Hematopoietic multipotent progenitor cell treated with erythropoietin and hydrocortisone succinate and interleukin-3 and kit ligand, for 4 days (in vitro differentiated cells): ENCODE measurements at places on chromosomes 1 and 21.

GRCh38 chr1:180562640-180563025 is 3.9 kb downstream of the OVAAL start:
- peak; percentile 54 for DNase-seq

DNA sequence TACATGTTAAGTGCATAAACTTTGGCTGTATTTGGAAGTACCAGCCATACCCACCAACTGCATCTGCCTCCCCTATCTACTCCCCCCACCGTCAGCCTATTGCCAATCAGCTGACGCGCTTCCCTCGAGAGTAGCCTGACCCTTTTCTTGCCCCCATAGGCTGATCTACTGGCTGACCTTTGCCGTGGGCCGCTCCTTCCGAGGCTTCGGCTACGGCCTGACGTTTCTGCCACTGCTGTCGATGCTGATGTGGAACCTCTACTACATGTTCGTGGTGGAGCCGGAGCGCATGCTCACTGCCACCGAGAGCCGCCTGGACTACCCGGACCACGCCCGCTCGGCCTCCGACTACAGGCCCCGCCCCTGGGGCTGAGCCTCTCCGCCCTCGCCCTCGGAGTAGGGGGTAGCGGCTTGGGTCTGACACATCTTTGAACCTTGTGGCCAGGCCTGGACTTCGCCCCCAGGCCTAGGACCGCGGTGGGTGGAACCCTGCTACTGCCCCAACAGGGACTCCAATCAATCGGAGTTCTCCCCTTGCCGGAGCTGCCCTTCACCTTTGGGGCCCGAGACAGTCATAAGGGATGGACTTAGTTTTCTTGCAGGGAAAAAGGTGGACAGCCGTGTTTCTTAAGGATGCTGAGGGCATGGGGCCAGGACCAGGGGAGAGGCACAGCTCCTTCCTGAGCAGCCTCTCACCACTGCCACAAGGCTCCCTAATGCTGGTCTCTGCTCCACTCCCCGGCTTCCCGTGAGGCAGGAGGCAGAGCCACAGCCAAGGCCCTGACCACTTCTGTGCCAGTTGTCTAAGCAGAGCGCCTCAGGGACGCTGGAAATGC is 4.0 kb downstream of the GLMP start:
- DNase-seq = peak; percentile 91

GRCh38 chr1:85655315-85655714 is 52.9 kb downstream of the ZNHIT6 start:
- DNase-seq = no peak

DNA sequence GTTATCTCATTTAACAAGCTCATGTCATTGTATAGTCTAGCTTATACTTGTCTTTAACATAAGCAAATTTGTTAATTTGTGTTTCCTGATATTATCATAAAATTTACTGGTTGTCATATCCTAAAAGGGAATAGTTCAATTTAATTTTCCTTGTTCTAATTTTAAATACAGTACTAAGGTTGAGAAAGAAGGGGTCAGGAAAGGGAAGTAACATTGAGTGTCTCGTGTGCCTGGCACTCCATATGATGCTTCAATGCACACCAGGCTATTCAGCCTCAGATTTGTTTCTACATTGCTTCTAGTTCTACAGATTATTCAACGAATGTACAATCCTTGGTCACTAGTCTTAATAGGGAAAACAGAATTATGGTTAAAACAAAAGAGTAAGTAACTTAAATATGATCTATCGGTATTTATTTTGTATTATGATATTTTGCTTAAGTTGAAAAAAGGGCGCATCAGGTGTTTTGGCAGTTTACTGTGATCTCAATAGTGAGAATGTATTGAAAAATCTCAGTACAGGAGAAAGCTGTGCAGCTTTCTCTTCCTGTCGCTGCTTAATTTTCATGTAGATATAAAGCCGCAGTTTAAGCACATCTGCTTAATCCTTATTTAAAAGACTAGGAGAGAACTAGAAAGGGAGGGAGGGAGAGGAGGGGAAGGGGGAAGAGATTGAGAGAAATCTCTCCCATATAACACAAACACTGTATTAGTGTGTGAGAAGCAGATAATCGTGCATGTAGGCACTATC is 13.0 kb downstream of the PTPRC start:
- DNase-seq = peak; percentile 49

GRCh38 chr1:50109647-50110075 is 941 bp downstream of the ELAVL4 start:
- peak; percentile 47 for DNase-seq

- no peak for DNase-seq
These were observed 35.8 kb upstream of the OLFM3 start for GRCh38 chr1:102032534-102032933.

DNA sequence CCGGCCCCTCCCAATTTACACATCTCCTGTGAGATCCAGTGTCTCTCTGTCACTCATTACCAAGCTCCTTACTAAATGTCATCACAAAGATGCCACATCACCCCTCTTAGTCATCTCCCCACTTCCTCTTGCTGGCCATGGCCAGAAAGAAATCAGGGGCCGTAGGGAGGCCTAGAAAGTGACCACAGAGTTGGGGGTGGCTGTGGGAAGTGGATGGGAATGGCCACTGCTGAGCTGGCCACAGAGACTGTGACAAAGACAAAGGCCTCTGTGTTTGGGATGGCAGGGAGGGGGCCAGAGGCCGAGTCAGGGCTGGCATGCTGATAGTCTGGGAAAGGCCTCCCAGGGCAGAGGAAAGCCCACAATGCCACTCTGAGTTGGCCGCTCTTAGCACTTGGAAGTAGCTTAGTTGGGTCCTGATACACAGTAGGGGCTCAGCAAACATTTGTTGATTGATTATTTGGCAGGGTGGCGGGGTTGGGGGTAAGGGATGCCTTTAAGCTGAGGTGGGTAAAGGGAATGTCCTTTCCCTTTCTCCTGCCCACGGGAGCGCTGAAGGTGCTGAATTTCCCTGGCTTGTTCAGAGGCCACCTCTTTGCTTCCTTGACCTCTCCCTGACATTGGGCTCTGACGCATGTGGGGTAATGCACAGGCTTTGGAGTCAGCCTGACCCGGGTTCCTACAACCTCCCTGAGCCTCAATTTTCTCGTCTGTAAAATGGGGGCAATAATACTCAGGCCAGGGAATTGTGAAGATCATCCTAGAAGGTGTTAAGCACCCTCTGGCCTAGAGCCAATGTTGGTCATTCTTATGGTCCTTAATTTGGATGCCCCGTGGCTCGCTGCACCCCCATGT is 13.2 kb downstream of the NAV1 start:
- peak; percentile 69 for DNase-seq

DNA sequence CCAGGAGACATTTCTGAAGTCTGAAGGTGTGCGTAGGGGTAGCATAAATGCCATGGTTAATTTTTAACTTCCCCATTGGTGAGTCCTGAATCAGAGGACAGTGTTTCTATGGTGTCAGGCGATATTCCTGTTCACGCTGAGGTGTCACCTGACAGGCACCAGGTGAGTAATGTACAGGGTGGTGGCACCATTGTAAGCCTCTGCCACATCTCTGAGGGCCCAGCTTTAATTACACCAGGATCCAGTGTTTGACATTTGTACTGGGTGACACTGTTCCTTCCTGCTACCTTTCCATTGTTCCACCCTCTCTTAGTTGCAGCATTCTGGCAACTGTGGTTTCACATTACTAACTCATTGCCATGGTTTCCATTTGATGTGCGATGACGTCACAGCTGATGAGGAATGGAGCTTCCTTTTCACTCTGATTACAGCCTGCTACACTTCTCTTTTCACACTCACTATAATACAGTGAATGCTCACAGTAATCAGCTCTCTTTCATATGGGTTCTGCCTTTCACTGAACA is 40.6 kb upstream of the MARK1 start:
- DNase-seq = peak; percentile 12

DNA sequence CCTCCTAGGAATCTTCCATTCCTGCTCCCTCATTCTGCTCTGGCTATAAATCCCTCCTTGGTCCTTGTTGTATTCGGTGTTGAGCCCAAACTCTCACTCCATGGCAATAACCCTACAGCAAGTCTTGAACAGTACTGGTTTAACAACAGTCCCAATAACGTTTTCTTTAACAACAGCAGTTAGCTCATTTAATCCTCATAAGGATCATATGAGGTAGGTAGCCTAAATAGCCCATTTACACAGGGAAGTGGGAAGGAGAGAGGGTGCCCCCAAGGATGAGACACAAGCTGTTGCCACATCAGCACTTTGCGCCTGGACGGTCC is 444 bp upstream of the AGTRAP start:
- no peak for DNase-seq

DNA sequence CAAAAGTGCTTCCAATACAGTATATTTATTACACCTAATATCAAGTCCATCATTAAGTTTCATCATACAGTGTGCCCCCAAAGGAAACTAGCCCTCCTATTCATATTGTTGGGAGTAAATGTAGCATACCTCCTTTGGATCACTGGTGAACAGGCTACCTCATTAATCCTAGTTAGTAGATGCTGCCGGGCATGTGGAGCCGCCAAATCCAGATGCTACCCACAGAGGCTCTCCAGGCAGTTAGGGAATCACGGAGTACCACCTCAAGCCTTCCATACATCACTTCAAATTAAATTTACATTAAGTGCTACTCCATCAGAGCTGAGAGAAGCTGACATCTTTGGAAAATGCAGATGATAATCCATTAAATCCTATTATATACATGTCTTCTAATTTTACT is 121.7 kb upstream of the FOXD3 start:
- no peak for DNase-seq

DNA sequence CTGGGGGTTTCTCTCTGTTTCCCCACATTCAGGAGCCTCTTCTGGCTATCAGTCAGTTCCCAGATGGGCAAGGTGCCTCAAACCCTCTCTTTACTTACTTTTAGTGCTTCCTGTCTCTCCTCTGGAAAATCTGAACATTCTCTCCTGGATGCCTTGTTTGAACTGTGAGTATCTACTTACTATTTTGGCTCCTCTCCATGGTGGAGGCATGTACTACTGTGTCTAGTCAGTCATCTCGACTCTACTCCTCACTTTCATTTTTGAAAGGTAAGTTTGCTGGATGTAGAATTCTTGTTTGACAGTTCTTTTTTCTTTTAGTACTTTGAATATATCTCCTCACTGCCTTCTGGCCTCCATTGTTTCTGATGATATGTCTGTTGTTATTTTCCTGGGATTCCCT is 70.9 kb upstream of the FAM78B start:
- no peak for DNase-seq
